NCI-H1417 (cell line): ENCODE measurements at places on chromosomes 5 and 9.

- DNase-seq, result peak; percentile 46
These were observed 28.5 kb upstream of the PUM3 start for GRCh38 chr9:2872250-2872930.

GRCh38 chr5:12003680-12004079, 99.4 kb upstream of the CTNND2 start:
- DNase-seq, result no peak

DNA sequence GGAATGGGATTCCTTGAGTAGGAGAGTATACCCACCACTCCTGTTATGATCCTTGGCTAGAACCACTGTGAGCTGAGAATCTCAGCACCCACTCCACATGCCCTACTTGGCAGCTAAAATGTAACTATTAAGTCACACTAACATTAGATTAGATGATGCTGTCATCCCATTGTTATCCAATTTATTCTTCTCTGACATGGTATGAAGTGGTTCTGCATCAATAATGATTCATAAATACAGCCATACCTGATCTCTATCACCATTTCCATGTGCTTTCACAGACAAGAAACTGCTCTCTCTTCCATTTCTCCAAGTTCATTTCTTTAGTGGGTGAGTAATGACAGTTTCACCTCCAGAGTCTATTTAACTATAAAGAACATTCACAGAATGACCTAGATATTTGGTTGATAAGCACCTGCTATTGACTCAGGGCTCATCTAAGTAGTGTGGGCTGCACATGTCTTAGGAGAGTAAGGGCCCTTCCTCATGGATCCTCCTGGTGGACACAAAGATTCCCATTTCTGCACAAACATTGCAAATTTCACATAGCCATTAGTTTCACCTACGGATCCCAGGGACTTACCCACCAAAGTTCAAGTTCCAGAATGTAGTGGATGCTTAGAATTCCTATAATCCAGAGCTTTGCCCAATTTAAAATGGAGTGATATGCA, 187.9 kb downstream of the EBF1 start:
- DNase-seq, result no peak

DNA sequence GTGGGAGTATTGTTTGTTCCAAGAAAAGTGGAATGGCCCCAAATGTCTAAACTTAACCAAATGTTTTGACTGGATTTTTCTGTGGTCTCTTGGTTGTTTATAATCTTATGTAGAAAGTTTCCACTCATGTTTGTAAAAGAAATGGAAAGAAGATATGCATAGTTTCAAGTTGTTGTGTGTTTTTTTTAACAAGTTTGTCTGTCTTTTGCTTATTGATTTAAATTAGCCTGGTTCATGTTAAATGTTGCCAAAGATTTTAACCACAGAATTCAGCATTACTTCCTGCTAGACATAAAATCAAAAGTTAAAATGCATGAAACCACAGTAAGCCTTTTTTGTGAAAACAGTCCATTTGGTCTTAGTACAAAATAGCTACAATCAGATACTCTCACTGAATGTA, 14.0 kb downstream of the PPWD1 start:
- DNase-seq, result no peak
